ENCODE measurements at places on chromosomes 6 and 20.

DNA sequence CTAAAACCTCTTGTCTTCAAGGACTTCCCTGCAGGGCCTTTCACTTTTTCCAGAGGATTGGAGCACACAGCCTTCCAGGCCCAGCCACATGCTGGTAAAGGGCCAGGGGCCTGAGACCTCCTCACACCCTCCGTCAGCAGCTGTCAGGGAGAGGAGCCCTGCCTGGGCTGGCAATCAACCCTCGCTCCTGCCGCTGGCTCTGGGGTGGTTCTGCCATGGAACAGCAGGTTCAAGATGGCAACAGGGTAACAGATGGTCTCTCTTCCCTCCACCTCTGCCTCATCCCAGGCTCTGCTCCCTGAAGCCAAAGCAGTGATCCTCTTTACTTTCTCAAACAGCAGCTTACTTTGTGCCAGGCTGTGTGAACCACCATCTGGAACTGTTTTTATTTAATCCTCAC lies 23.8 kb downstream of the PCNA start:
- no peak for DNase-seq

- DNase-seq = no peak
These were observed 20.2 kb downstream of the SLC9A8 start for GRCh38 chr20:49832632-49833327.

- peak; percentile 83 for DNase-seq
These were observed 31.0 kb downstream of the TIAM2 start for GRCh38 chr6:155026022-155026705.

DNA sequence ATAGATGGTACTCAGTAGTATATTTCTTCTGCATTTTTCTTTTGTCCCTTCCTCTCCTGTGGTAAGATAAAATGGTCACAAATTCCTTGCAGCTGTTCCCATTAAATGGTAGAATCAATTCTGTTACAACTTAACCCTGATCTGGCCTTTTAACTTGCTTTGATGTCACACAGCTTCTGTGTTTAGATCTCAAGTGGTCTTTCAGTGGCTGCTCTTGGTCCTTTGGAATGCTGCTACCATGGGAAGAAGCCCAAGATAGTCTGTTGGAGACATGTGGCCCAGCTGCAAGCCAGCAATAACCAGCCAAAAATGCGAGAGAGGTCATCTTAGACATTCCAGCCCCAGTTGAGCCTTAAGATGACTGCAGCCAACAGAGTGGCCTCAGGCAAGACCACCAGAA lies 429.7 kb downstream of the KIF16B start:
- no peak for DNase-seq

DNA sequence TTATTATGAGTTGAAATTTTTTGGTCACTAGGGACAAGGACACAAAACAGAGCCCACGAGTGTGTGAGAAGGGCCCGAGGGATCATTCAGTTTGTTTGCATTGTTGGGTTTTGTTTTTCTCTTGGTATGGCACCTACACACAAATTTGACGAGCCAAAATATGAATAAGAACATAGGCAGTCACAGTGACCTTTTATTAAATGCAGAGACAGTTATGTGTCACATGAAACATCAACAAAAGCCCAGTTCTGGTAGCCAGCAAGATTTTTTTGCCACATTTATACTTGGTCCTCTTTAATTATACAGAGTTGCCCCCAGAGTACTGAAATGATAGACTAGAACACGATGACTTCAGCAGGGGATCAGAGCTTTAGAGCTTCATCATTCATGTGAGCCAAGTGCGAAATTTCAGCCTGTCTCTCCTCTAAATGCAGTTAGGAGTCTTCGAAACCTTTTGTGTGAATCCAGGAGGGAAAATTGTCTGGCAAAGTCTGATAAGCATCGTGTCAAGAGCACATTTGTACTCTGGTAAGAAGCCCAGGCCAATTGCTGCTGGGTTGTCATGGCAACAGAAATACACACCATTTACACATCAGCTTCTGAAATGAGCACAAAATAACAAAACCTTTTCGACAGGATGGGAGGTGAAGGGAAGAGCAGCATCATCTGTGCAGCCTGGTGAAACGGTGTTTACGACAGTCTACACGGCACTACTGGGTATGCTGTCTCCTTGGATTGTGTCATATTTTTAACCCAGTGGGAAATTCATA lies 79.2 kb upstream of the RIPOR2 start:
- no peak for DNase-seq

- DNase-seq = no peak
These were observed 37.1 kb downstream of the OTOR start for GRCh38 chr20:16785226-16785625.

DNA sequence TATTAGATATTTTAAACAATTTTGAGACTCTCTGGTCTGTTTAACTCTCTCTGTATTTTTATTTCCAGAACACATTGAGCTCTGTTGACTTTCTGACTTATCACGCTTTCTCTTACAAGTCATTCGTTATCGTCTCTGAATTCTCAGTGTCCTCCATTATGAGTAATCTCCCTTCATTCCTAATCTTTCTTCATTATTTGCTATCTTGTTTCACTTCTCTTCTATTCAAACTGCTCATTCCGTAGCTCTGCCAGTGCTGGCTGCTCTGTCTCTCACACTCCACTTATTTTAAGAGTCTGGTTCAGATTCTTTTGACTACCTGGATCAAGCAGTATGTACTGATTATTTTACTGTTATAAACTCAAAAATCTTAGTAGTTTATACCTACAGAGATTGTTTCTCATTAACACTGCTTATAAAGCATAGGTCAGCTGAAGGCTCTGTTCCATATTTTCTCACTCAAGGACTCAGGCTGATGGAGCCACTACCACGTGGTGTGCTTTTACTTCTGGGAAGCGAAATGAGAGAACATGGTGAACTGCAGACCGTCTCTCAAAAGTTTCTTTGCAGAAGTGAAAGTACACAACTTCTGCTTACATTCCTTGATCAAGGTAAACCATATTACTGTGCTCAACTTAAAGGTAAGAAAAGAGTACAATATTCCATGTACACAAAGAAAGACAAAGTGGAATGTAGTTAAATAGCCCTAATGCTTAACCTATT lies 485.2 kb downstream of the GRIK2 start:
- DNase-seq = no peak

DNA sequence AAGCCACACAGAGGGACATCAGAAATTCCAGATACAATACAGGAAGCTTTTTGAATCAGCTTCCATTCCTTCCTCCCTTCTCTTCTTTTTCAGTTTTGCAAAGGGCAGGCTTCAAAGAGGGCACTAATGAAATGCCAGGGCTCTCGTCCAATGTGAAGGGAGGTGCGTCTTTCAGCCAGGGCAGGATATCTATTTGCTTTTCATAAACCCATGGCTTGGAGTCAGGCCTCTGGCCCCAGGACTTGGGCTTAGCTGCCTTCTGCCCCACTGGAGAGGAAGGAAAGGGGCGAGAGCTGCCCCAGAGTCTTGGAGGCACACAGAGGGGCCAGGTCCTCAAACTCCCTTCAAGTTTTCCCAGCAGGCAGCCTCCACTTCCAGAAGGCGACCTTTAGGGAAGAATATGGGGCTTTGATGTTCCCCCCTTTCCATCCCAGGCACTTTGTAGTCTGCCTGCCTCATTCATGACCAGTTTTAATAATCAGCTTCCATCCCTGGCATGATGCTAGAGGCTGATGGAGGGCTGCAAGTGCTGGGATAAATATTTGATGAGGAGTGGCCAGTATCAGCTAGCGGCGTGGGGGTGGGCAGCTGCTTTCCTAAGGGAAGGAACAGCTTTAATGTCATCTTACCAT lies 234.8 kb downstream of the NRN1 start:
- DNase-seq = no peak

DNA sequence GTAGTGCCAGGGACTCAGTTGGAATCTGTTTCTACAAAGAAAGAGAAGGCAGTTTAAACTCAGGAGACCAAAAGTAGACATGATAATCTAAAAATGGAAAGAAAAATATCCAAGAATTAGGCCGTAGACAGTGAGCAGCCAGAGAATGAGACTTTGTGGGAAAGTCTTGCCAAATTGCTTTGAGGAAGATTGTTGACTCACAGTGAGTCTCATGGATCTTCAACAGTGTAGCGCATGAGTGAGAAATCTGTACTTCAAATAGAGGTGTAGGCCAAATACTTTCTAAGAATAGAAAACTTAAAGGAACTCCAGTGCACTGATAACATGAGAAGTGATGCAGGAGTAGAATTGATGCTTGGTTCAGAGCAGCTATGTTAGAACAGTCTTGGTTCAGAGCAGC lies 284.5 kb downstream of the HTR1B start:
- DNase-seq = peak; percentile 73

- peak; percentile 39 for DNase-seq
These were observed 8.4 kb downstream of the ARFGAP1 start for GRCh38 chr20:63280929-63281545.

GRCh38 chr6:153804755-153805330 lies 234.2 kb upstream of the OPRM1 start:
- no peak for DNase-seq

DNA sequence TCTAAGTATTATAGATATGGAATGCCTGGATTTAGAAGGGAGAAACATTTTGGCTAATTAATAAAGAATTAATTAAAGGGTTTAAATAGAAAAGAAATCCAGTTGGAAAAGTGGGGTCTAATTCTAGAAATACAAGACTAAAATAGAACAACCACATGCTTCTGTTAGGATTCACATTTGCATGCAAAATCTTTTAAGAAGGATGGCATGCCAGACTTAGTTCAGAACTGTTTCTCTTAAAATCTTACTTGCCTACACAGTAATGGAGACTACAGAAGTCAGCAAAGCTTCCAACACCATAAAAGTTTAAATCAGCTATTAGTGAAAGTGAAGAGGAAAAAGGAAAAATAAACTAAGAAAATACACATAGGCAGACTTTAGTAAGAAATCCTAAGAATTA lies 32.7 kb upstream of the KATNA1 start:
- DNase-seq = no peak

DNA sequence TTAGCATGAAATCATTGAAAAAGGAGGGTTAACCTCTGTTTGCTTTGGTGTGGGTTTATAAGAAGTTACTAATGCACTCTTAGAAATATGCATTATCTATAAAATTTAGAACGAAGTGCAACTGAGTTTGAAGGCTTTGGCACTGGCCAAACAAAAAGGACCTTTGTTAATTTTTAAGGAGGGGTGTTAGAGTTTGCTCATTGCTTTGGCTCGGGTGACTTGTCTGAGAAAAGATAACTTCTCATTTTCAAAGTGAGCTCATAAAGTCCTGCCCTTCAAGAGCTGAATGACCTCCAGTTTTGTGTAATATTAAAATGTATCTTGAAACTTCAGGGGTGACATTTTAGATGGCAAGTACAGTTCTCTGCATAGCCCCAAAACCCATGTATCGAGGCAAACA lies 25.9 kb downstream of the NEDD9 start:
- no peak for DNase-seq

DNA sequence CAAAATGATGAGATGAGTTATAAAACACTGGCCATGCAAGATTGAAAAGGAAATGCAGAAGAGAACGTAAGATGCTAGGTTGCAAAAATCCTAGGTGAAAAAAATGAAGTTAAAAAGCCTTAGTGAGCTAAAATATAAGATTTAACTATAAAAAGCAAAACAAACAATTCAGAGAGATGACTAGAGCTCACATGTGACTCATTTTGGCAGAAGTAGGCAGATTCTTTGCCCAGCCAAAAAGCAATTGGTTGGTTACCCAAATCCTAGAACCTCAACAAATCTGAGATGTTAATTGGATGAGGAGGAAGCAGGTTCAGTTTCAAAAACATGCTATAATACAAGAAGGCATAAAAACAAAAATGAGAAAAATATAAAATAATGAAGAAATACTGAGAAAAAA lies 249.1 kb downstream of the OGFRL1 start:
- no peak for DNase-seq

DNA sequence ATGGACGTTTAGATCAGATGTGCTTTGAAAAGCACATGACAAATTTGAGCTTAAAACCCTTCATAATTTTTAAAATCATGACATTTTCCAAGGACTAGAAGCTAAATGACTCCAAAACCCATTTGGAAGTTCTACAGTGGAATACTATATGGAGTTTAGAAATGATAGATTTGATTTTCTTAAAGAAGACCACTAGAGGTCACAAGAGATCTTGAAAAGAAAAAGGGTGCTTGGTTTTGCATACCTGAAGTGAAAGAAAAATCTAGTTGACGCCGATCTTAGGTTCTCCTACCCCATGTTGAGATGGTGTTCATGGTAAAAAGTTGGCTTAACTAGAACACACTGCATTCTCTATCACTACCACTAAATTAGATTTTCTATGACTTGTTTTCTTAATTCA lies 31.5 kb downstream of the CFAP61 start:
- peak; percentile 60 for DNase-seq

DNA sequence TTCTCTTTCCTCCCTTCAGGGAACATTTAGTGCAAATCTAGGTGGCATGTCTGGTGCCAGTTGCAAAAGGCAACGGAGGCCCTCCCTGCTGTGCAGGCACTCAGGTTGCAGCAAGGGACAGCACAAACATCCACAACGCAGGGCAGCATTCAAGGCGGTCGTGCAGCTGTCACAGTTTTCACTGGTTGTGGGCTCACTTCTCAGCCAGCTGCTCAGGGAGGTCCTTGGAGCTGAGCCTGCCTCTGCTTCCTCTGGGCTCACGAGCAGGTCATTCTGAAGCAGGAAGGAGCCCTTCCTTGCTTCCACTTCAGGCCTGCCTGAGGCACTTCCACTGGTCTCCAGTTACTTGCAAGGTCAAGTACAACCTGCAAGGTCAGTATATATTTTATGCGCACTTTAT lies 3.8 kb upstream of the NPEPL1 start:
- DNase-seq = no peak

DNA sequence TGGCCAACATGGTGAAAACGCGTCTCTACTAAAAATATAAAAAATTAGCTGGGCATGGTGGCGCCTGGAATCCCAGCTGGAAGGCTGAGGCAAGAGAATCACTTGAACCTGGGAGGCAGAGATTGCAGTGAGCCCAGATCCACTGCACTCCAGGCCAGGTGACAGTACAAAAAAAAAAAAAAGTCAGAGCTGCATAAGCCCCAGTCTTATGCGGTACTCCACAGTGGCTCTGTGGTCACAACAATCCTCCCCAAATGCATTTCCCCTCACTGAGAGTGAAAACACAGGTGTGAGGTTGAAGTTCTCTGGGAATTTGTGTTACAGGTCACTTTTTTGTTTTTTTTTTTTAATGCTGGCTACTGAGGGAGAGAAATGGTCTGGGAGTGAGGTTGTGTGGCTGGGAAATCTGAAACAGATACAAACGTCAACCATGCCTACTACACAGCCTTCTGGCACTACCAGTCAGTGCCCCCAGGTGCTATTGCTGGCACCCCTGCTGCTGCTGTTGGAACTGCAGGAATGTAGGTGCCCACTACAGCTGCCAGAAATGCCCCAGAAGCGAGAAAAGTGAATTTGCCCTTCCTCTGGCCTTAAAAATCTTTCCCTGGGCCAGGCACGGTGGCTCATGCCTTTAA lies 5.7 kb downstream of the MRPS26 start:
- DNase-seq = peak; percentile 10

GRCh38 chr6:119096721-119097565 lies 18.5 kb upstream of the FAM184A start:
- DNase-seq = no peak

Data from ELR (cell line).